NCI-H345 (cell line): ENCODE measurements at places on chromosomes 12 and 14.
A peak's percentile ranks its signal among the peaks of the same experiment; 100 is the strongest.

- no peak for DNase-seq
Measured at GRCh38 chr12:29799591-29799990, 15.8 kb upstream of the TMTC1 start.

DNA sequence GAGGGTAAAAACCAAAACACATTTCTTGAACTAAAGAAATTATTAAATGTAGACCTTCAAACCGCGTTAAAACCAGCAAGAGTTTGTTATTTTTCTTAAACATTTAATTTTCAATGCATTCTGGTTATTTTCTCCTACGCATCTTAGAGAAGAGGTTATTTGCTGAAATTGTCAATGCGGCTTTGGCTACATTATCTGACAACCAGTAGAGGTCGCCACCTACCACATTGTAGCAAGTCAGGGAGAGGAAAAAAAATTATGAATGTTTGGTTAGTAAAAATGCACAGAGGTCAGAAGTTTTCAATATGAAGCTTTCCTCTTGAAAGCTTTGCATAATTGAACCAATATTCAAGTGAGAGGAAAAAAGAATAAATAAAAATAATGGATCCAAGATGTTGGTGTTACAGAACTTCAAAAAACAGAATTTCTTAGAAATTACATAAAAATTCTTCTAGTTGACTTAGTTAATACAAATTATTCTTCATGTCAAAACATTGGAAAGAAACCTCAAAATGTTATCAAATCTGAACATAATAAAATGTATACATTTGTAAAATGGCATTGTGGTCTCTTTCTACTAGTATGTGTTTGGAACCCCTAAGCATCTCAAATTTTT, 159.4 kb upstream of the TMTC2 start:
- DNase-seq = peak; percentile 43

- DNase-seq = no peak
Measured at GRCh38 chr14:74965486-74966153, 10.2 kb upstream of the PGF start.

- no peak for DNase-seq
Measured at GRCh38 chr12:66152732-66153131, 17.1 kb downstream of the TMBIM4 start.

DNA sequence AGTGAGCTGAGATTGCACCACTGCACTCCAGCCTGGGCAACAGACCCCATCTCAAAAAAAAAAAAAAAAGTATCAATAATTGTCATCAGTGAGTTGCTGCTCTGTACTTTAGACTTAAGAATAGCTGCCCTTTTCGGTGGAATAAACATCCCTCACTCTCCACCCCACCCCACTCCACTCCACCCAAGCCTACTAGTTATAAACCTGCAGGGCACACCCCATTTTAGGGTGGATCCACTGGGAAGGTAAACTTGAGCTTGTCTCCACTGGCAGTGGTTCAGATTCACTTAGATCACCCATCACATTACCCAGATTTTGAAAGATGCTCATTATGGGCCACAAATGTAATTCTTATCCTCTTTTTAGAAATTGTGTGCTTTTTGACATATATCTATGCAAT, 106.4 kb downstream of the GPR135 start:
- DNase-seq = peak; percentile 4

- no peak for DNase-seq
Measured at GRCh38 chr12:112176321-112177010, 51.1 kb downstream of the TRAFD1 start.

DNA sequence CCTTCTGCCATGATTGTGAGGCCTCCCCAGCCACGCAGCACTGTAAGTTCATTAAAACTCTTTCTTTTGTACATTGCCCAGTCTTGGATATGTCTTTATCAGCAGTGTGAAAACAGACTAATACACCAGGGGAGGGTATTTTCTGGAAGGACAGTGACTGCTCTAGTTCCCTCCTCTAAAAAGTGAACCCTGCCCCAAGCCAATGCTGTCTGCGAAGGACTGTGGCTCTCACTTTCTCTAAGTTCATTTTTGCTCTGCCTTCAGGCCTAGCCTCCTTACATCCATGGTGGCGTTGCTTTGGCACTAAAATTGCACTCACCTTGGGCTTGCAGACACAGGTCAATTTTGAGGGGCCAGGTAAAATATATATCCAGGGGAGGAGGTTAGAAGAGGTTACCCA, 323.0 kb downstream of the VRK1 start:
- no peak for DNase-seq

DNA sequence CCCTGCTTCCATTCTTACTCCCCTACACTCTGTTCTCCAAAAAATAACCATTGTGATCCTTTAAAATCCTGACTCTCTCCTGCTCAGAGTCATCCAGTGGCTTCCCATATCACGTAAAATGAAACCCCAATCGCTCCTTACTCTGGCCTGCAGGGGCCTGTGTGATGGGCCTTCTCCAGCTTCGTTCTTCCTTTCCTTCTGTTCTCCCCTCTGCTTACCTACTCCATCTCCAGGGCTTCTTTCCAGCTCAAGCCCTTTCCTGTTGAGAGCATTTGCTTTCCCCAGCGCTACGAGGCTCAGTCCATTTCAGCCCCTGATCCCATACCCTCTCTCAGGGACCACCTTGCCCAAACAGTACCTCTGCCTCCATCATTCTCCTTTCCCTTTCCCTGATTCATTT, 144.4 kb upstream of the ARHGAP5 start:
- no peak for DNase-seq

GRCh38 chr14:99015833-99016232, 256.2 kb downstream of the BCL11B start:
- DNase-seq = no peak

DNA sequence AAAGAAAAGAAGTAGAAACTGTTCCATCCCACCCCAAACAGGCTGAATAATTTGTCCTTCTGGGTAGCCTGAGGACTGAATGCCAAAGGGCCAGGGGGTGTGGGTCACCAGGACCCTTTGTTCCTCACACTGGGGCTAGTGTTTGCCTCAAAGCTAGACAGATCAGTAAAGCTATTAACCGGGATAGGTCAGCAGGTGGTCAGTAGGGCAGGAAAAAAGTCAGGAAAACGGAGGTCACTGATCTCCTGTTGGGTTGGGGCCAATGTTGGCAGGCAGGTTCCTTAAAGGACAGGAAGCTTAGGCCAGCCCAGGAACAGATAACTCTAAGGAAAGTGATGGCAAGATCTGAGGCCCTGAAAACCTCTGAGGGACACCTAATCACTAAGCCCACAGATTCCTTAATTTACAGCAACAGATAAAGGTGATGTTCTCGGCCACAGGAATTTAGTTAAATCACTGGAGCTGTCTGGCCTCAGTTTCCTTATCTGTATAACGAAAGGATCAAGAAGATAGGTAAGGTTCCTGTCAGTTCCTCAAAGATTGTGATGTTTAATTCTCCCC, 22.7 kb upstream of the TMPO start:
- DNase-seq = no peak

DNA sequence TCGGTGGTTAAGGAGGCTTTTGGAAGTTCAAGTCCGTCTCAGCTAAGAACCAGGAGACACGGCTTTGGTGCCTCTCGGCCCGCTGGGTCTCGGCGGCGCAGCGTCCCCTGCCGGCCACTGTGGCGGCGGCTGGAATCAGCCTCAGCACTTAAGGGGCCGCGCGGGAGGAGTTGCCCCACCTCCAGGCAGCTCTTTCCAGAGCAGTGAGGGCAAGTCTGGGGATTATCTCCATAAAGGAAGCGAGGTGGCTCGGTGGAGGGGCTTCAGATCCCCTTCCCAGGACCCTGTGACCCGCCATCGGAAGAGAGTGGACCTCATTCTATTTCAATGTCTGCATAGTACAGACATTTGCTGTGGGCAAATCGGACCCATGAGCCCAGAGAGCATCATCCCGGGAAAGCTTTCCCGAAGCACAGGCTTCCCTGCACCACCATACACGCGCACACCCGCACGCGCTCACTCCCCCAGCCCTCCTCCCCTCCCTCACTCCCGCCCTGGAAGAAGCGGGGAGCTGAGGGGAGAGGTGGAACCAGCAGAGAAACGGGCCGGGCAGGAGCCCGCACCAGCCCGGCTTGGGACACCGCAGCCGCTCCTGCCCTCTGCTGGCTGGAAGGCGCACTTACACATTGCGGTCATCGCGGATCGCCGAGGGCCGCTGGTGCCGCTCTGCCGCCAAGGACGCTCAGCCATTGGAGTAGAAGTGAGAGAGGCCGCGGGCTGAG, 15.9 kb downstream of the RNASE2 start:
- peak; percentile 74 for DNase-seq

DNA sequence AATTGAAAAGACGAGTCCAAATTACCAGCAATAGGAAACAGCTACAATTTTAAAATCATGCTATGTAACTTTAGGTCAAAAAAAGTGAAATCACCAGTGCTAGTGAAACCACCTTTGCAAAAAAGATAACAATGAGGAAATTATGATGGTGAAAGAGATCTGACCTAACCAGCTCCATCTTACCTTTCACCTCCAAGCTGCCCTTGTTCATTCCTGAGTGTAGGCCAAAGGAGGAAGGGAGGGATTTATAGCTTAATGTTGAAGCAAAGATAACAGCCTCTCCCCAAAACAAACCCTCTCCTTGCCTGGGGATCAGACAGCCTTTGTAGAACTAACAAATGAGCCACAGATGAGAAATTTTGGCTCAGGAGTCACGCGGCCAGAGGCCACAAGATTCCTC, 83.2 kb upstream of the EIF5 start:
- DNase-seq = no peak

GRCh38 chr14:21059842-21060613, 2.4 kb downstream of the RNASE8 start:
- no peak for DNase-seq

GRCh38 chr14:70789361-70789760, 20.0 kb downstream of the MAP3K9 start:
- DNase-seq = no peak

DNA sequence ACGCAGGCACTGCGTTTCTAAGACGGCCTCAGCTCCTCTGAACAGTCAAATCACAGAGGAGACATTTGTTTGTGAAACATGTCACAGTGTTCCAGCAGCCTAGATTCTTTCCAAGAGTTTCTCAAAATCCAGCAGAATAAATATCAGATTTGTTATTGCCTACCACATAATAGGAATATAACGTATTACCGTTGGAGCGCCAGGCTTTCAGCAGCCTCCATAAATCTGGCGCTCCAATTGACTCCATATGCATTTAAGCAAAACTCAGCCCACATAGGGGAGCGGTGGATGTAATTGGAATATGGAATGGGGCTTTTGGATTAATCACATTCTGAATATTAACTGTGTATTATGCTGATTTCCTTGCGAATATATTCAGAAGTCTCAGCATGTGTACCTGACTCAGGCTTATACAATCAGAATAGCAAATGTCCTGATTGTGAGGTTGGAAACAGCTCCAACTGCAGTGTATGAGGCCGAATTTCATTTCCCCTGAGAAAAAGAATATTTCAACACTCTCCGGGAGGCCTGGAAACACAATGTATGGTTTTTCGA, 174.0 kb downstream of the ASCL4 start:
- no peak for DNase-seq

DNA sequence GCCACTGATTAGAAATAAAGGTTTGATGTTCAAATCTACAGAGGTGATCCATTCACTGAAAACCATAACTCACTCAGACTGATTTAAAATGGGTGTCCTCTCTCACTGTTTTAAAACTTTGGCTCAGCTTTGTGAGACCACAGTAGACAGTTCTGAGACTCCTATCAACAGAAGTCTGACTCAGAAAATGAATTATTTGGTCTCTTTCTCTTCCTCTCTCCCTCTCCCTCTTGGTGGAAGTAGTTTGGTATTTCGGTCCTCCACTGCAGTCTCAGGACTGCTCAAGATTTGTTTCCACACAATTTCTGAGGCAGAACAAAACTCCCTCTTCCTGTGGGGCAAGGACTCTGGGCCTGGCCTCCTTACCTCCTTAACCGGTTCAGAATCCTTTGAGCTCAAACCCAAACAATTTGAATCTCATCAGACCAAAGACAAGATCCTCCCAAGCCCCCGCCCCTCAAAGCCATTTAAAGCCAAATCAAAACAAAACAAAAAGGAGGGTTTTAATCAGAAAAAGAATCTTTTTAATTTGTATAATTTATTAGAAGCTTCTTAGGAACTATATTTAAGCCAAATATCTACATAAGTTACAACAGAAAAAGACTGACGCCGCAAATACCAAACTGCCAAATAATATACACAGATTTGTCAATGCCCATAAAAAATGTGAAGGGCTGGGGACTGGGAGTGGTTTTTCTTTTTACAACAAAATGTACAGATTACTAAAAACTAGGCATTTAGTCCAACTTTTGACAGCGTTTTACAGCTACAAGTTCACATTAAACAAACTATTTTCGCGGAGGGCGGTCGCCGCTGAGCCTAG, 3.9 kb downstream of the NKX2-1 start:
- DNase-seq = peak; percentile 49

DNA sequence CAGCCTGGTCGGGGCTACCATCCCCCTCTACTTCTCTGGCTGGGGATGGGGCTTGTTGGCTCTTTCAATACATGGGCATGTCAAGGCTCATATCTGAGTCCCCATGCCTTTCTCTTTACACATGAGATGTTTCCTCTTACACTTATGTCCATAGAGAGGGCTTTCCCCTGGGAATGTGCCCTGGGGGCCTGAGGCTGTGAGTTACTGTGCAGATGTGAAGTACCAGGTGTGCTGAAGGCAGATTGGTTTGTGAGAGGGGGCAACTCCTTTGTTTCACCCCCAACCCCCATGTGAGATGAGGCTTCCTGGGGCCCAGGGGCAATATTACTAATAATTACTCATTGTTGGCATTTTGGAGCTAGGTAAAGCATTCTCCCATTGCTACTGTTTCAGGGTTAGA, 32.8 kb downstream of the NRXN3 start:
- DNase-seq = peak; percentile 97

DNA sequence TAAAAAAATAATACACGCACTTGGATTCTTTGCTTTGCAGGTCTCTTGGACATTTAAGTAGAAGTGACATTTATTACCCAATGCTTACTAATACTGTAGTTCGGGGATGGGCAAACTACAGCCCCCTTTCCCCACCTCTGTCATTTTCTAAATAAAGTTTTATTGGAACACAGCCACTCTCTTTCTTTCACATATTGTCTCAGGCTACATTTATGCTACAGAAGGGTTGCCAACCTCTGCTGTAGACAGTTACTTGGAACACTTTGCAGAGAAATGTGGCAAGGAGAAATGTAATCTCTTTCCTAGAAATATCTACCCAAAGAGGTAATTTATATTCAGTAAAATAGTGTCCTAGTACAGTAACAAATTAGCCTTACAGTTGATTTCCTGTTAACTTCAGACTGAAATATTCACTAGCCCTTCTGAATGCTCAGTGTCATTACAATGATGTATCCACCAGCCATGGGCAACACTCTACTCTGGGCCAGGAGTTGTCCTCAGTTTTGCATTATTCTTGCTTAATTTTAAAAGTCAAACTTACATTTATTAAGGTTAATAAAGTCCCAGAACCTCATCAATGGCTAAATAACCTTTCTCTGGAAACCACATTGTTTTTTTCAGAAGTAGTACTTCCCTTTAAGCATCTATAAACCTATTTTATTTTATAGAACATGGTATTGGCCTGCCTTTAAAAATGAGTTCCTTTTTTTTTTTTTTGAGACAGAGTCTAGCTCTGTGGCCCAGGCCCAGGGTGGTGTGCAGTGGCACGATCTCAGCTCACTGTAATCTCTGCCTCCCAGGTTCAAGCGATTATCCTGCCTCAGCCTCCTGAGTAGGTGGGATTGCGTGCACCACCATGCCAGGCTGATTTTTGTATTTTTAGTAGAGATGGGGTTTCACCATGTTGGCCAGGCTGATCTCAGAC, 269.6 kb upstream of the AMIGO2 start:
- DNase-seq = no peak

GRCh38 chr12:77047341-77048109, 17.8 kb downstream of the E2F7 start:
- DNase-seq = no peak
